ENCODE measurements at places on chromosomes 1 and 21.

DNA sequence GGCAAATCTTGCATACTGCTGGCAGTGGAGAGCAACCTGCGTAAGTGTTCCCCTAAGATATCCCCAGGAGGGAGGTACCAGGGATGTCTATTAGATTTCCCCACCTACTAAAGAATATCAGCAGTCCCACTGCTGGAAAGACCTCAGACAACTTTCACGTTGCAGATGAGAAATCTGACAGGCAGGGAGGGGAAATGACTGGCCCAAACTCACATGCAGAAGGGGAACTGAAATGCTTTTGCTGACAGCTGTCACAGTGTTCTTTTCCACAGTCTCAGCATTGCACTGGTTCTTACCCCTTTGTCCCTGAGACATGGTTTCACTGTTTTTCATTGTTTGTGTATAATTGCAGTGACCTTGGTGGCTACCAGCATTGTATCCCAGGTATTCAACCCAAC is 84.8 kb upstream of the ATP1A1 start:
- DNase-seq = no peak

- DNase-seq = no peak
These were observed 14.8 kb upstream of the PTPRC start for GRCh38 chr1:198623752-198624647.

GRCh38 chr1:204837440-204838084 is 33.1 kb upstream of the NFASC start:
- DNase-seq = peak; percentile 16

DNA sequence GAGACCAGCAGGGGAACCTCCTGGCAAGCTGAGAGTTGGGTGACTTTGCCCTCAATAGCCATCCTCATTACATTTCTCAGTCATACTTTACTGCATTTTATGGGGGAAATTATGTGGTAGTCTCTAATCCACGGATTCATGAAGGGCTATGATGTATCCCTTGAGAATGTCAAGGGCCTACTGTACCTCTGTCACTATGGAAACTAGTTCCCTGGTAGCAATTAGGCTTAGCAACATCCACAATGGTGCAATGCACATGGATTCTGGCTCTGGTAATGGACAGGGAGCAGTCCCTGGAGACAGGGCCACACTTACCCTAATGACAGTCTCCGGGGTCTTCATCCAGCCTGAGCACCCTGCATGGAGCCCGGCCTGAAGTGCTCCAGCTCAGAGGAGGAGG is 26.5 kb downstream of the LRRN2 start:
- no peak for DNase-seq

GRCh38 chr1:35845766-35846165 is 37.2 kb upstream of the AGO1 start:
- no peak for DNase-seq
